Left renal cortex interstitium (tissue), 4 donors: ENCODE measurements at places on chromosomes 12 and 14.

GRCh38 chr12:122265886-122266229 is 436 bp downstream of the VPS33A start:
- DNase-seq = peak; percentile 21

DNA sequence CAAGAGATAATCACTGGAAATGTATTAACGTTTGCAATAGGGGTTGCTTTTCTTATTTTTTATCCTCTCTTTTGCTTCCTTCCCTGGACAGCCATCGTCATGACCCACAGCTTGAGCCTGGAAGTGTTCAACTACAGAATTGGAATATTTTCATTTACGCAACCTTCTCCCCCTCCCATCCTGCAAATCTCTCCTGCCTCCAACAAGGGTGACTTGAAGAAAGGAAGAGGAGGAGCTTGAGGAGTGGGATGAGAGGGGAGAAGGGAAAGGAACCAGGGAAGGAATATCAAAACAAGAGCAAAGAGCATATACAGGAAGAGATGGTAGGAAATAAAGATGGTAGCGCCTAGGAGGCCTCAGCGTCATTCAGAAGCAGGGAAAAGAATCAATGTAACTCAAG is 1.6 kb upstream of the MANSC4 start:
- no peak for DNase-seq

- DNase-seq = no peak
Observed at GRCh38 chr14:34649344-34649743, 19.4 kb upstream of the SNX6 start.

DNA sequence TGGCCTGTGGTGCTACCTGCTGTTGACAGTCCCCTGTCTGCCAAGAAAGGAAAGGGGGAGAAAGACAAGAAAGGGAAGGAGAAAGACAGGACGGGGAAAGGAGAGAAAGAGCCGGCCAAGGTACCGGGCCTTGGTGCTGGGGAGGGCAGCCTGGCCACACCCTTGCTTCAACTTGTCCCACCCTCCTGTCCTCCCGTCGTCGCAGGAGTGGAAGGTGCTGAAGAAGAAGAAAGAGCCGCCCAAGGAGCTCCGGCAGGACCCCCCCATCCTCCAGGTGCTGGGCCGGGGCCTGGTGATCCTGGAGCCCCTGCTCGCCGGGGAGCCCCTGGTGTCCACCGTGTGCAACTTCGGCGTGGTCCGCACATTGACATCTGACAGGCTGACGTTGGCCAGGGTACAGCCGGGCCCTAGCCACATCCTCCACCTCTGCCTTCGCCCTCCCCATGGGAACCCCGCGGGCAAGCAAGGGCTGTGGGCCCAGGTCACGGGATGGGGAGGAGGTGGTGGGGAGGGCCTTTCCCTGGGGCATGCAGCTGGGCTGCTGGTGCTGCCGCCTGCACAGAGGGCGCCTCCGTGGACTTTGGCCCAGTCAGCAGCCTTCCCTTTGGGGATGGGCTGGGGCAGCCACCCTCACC is 2.9 kb upstream of the B3GNT4 start:
- DNase-seq = no peak

DNA sequence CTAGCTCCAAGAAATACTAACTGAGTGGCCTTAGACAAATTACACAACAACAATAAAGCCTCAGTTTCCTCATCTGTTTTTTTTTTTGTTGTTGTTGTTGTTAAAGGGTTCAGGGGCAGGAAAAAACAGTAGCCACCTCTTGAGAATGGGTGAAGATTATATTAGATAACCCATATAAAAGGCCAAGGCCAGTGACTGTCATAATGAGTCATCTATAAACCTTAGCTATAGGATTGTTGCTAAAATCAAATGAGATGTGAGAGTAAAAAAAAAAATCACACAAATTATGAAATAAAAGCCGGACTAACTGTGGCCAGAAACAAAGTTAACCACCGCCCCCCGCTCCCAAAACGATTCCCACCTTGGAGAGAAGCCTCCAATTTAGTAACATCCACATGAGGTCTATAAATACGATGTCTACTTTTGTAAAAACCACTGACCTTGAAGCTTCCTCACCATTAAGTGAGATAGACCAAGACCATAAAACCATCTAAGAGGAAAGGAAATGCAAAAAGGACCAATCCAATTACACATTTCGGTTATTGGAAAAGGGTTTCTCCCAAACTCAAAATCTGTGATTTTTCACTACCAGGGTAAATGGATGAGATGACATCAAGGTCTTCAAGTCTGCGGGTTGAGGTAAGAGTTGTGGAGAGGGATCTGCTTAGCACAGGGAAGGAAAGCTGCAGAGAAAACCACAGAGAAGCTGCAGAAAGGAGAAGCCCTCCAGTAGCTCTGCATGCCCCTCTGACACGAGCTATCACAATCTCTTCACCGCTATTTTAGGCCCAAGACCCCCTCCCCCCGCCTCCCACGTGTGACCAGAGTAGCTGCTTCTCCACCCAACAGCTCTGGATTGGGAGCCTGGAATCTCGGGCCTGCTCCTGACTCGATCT is 1.0 kb downstream of the NAA25 start:
- DNase-seq = no peak

DNA sequence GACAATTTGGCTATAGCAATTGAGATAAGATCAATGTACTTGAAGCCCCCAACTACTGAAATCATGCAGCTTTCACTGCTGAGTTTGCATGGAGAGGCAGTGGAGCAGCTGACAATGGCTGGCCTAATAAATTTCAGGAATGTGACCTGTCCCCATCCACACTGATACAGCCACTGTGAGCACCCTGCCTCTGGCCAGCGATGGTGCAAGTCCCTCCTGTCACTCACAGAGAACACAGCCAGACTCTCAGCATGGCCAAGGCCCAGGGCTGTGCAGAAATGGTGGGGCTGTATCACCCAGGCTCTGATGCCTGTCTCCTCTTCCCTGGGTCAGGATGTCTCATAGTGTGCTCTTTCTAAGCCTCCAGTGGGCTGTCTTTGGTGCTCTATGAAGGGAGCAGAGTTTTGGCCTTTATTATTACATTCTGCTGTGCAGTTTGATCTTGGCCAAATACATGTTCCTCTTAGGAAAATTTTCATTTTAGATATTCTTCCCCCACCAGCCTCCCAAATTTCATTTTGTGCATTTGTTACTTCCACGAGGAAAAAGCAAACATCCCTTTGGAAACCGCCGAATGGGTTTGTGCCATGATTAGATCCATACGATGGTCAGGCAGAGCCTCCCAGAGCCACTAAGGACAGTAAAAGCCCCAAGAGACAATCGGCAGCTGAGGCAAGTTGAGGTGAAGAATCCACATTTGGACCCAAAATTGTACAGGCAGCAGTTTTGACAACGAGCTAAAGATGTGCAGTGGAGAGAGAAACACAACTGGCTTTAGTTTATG is 85.1 kb upstream of the WSCD2 start:
- DNase-seq = no peak

DNA sequence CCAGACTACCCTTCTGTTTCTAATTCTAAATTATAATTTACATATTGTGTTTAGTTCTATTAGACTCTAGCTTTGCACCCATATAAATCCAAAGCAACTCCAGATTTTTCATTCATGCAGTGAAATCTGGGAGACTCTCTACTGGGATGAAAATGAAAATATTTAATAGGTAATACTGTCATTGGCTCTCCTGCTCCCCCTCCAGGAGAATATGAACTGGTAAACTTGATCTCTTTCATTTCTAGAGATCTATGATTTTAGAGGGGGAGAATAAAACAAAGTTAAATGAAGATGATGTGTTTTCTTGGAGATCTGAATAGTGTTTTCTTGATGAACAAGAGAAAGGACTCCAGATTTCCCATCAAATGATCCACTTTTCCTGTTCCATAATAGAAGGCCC is 104.3 kb upstream of the TMCC3 start:
- no peak for DNase-seq

GRCh38 chr12:97288531-97288930 is 174.1 kb upstream of the RMST start:
- no peak for DNase-seq

DNA sequence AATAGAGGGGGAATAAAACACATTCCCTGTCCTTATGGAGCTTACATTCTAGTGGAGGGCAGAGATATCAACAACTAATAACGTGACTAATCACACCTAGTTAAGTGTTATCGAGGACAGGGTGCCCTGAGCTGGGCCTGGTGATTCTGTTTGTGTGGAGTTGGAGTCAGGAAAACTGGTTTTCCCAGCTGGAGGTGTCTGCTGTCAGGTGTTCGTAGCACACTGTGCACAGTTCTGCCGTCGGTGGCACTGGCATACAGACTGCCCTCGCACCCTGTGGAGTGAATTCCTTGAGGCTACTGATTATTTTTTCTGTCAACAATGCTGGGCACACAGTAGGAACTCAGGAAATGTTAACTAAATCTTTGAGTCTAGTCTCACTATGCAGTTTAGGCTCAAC is 900 bp upstream of the MTERF2 start:
- DNase-seq = no peak
